ENCODE measurements at places on chromosomes 3 and 15.
A peak's percentile ranks its signal among the peaks of the same experiment; 100 is the strongest.

GRCh38 chr15:98231696-98232440 lies 271.4 kb downstream of the ARRDC4 start:
- no peak for DNase-seq

DNA sequence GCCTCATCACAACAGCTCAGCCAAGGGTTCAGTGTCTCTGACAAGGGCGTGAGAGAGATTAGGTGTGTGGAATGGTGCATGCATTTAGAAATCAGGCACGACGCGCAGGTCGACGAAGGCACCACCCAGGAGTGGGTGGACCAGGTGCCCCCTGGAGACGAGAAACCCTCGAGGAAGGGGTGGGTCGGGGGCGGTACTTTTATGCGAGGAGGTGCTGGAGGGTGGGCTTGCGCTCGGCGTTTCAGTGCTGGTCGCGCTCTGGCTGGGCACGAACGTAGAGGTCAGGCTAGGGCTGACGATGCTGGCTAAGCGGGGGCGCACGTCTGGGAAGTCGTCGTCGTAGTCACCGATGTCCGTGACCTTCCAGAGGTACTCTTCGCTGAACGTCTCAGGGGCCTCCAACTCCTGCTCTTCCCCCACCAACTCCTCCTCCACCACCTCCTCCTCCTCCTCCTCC lies 393 bp downstream of the ERICH6 start:
- peak; percentile 24 for DNase-seq

DNA sequence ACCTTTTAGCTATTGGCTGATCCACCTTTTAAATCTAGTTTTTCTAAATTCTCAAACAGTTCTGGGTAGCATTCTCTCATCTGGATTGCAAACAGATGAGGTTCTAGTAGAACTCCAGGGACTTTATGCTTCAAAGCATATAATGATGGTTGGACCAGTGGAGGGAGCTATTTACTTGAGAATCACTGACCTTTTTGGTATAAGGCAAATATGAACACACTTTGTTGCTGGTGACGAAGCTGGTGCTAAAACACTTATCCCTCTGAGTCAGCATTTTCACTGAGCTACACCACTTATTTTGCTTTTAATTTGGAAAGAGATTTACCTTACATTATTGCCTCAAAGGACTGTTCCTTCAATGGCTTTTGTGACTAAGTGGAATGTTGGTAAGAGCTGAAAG lies 58.6 kb upstream of the SLITRK3 start:
- DNase-seq, result no peak

- no peak for DNase-seq
Observed at GRCh38 chr3:148360051-148360450, 337.7 kb upstream of the AGTR1 start.

DNA sequence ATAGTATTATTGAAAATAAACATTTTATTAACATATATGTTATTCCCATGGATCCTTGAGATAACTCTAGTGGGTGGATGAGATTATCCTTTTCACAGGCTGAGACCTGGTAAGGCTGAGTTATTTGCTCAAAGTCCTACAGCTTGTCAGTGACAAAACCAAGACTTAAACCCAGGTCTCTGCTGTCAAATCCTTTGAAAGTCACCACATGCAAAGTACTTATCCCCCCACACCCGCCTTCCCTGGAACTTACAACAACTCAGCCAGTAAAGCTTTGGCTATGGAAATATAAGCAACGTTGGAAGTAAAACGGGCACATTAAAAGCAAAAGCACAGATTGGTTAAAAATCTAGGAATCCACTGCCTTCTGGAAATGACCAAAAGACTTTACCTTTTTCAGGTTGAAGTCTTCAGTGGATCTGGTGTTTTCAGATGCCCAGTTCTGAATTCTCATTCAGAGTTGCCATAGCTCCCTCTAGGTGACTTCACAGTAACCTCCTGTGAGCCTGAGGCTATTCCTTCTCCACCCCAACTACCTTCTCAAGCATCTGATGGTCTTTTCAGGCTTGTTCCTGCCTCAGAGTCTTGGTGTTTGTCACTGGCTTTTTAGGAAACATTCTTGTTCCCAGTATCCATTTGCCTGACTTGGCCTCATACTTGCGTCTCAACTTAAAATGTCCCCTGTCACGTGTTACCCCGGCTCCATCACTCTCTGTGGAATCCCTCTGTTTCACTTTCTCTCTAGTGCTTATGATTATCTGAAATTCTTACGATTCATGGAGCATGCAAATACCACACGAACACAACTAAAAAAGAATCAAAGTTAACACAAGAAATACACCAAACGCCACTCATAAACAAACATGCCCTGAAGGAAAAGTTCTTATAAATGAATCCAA lies 131.2 kb downstream of the MAGI1 start:
- no peak for DNase-seq

All from activated gamma-delta T cell treated with anti-CD3 and anti-CD28 coated beads, Interleukin-2, amount 50 U/mL, for 16 hours (primary cell).